Ammon's horn (tissue), 1 donor: ENCODE measurements at places on chromosomes 7 and 10.

DNA sequence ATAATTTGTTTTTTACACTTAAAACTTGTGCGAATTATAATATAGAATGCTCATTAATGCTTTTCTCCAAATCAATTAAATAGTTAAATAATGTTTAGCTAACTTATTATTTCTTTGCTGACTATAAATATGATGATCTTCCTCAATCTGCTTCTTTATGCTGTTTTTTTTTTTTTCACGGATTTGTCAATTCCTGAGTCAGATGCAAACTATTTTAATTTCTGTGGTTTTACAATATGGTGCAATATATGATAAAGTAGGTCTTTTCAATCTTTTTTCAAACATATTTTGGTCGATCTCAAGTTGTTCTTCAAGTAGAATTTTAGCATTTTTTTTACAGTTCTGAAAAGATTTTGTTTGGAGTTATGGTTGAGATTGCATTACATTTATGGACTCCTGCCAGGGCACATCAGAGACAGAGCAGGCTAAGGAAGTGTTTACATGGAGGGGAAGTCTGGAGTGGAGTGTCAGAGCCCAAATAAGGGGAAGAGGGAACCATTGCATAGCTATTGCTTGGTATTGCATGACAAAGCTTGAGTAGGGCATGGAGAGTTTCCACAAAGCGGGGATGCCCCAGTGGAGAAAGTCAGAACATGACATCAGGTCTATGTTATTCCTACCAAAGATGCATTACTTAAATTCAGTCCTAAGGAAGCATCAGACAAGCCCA lies 204.4 kb downstream of the OTUD1 start:
- peak; percentile 44 for DNase-seq

DNA sequence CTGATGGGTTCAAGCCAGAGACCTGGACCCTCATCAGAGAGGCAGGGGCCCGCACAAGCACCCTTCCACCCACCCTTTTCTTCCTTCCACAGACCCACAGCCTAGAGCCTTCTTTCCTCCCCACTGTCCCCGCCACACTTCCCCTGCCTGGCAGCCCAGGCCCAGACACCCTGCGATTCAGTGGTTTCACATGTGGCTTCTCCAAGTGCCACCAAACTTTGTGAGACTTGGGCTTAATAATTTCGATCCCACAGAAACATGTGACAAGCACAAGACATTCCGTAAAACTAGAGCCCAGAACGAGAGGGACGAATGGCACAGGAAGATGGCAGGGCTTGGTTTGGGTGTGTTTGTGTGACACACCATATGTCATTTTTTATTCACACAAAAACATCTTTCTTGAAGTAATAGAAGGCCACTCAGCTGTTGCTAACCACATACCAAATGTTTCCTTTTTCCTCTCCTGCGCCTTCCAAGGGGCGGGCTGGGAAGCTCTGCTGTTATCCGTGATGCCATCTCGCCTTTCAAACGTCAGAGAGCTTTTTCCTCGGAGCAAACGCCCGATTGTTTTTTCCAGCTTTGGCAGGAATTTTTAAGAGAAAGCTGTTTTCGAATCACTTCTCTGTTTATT lies 162.9 kb downstream of the GRK5 start:
- peak; percentile 18 for DNase-seq

GRCh38 chr7:32147546-32148268 lies 77.5 kb upstream of the PDE1C start:
- no peak for DNase-seq

GRCh38 chr7:44767134-44767911 lies 18.7 kb downstream of the ZMIZ2 start:
- DNase-seq: peak; percentile 65

GRCh38 chr10:69810675-69811397 lies 9.1 kb downstream of the COL13A1 start:
- DNase-seq: no peak

GRCh38 chr7:156680281-156680680 lies 39.7 kb downstream of the RNF32 start:
- no peak for DNase-seq

DNA sequence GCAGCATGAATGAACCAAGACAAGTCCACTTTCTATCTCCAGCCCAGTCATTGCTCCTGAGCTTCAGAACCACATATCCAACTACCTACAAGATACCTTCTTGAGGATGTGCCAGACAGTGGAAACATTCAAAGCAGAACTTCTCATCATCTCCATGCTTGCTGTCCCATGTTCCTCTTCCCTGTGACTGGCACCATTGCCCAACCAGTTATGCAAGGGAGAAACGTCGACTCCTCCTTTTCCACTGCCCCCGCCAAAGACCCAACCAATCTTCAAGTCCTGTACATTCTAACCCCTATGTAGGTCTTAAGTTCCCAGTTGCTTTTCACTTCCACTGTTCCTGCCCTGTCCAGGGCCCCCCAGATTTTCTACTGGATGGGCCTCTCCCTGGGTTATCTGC lies 225.7 kb downstream of the RPS24 start:
- DNase-seq: no peak

GRCh38 chr7:112876877-112877276 lies 86.7 kb upstream of the TMEM168 start:
- DNase-seq: no peak

GRCh38 chr10:623014-623413 lies 66.5 kb downstream of the DIP2C start:
- peak; percentile 70 for DNase-seq

- no peak for DNase-seq
Measured at GRCh38 chr7:99167072-99167471, 23.2 kb upstream of the SMURF1 start.

GRCh38 chr10:119541459-119542356 lies 811 bp downstream of the RGS10 start:
- no peak for DNase-seq

DNA sequence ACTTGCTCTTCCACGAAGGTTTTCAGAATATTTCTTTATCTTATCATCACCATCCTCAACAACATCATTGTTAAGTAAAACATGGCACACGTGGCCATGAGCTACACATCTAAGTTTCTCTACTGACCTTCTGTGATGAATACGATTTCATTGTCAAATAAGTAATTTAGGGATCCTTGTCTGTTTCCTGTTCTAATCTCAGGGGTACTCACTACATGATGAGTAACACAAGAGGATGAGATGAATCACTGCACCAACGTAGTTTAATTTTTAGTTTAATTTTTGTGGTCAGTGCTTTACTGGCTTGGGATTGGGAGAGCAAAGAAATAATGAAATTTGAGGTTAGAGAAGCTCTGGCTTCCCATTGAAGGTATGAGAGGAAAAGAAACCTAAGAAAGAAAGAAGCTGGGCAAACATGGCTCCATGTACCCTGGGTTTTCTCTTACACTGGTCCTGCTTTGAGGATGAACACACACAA lies 461.9 kb upstream of the KLF6 start:
- DNase-seq: no peak

DNA sequence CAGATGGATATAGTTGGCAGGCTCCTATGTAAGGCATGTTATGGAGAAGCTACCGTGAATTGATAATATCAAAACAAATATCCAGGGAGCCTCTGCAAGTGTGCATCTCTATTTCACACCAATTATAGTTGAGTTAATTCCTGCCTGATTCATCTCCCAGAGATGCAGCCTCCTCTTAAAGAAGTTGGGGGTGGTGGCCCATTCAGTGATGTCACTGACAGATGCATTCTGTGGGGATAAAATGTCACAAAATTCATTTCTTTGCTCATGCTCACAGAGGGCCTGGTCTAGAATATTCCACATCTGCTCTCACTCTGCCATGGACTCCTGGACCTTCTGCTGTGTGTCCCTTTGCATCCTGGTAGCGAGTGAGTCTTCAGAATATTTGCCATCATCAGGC lies 189.1 kb upstream of the PRSS1 start:
- DNase-seq: no peak

GRCh38 chr7:105776068-105776790 lies 100.2 kb downstream of the ATXN7L1 start:
- DNase-seq: no peak

GRCh38 chr7:115299397-115300037 lies 377.6 kb downstream of the MDFIC start:
- DNase-seq: no peak

DNA sequence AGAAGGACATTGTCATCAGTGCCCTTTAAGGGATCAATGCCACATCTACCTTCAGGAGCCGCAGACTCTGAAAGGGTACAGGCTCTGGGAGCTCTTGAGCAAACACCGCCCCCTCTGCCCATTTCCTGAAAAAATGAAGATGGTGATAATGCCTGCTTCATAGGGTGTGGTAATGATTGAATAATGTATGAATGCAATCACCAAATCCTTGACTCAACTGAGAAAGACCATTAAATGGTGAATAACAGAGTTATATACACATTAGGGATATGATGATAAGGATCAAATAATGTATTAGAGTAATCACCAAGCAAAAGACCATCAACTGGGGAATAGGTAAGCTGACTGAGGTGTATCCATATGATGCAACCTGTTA lies 1.5 kb downstream of the FAM170B start:
- DNase-seq: no peak

GRCh38 chr7:128351296-128352152 lies 7.8 kb upstream of the RBM28 start:
- no peak for DNase-seq

GRCh38 chr7:90384433-90384832 lies 18.8 kb upstream of the CLDN12 start:
- no peak for DNase-seq

DNA sequence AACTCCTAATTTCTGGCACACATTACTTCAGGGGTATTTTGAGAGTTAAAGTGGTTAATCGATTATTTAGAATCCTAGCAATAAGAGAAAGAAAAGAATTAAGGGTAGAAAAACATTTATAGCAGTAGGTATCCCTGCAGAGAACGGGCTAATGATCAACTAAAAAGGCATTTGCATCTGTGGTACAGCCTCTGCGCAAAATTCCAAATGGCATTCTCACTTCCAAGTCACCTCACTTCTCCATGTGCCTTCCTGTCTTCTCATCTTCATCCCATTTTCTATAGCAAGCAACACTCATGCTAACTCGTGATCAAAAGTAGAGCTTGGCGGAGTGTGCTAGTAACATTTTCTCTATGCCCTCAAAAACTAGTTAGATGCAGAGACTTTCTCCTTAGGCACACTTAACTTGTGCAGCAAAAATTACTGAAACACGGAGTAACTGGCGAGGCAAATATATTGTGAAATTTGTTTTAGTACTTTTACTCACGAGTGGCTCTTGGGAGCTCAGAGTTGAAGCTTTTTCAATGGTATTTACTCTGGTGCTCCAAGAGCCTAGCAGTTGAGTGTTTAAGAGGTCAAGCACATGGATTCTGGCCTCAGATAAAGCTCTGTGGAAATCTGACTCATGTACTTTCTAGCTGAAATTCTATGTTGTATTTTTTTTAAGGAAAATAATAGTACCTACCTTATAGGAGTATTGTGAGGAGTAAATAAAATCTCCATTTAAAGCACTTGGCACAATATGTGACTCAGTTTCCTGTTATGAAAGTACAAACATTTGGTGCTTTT lies 65.1 kb downstream of the MET start:
- DNase-seq: no peak

- no peak for DNase-seq
Measured at GRCh38 chr10:132535065-132535651, 2.4 kb upstream of the INPP5A start.

- no peak for DNase-seq
Measured at GRCh38 chr10:7956508-7956907, 98.0 kb upstream of the GATA3 start.

GRCh38 chr10:22437620-22438588 lies 92.6 kb downstream of the SPAG6 start:
- peak; percentile 47 for DNase-seq

GRCh38 chr10:16947069-16947468 lies 129.8 kb upstream of the RSU1 start:
- DNase-seq: no peak

DNA sequence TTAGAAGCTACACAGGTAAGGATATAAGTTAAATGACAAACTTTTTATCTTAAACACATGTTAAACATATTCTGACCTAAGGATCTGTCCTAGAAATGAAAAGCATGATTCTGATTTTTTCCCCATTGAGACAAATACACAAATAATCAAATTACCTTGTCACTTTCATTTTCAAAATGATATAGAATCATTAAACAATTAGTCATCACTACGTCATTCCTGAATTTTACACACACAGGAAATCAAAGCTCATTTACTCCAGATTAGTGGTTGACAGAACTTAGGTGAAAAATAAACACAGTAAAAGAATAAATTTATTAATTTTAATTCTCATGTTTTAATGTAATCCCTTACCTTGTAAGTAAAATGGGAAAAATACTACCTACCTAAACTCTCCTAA lies 89.0 kb downstream of the AASS start:
- no peak for DNase-seq

DNA sequence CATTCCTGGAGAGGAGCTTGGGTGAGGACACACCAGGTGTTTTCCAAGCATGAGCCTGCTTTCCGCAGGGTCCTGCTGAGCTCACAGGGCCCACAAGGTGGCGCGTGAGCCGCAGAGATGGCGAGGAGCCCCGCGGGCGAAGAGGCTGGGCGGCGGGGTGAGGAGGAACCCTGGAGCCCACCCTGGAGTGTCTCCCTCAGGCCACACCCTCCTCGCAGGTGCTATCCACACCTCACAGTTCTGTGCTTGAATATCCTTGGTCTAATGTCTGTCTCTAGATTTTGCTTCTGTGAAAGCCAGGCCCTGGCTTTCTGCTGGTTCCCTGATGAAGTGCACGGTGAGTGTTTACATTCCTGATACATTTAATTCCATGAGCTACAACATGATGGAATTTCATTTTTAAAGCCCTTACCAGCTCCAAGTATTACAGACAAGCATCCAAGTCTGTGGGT lies 433.6 kb downstream of the ACTR3B start:
- DNase-seq: peak; percentile 40

- no peak for DNase-seq
Measured at GRCh38 chr7:79610748-79611304, 157.4 kb upstream of the MAGI2 start.

DNA sequence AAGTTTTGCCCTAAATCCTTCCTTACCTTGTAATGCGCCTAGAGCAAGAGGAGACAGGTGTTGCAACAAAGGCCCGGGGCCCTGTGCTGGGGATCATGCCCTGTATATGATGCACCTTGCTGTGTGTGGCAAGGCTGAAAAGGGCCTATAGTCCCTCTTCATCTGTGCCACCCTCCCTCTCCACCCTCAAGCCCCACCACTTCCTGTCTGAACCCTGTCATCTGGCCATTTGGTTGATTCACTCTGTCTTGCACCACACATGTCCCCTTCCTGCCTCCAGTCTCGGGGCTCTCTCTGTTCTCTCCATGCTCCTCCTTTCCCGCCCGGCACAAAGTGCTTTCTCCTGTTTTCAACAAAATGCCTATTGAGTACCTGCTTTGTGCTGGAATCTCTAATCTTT lies 11.5 kb upstream of the MALSU1 start:
- DNase-seq: no peak

- no peak for DNase-seq
Measured at GRCh38 chr7:91630581-91631380, 249.7 kb downstream of the MTERF1 start.

DNA sequence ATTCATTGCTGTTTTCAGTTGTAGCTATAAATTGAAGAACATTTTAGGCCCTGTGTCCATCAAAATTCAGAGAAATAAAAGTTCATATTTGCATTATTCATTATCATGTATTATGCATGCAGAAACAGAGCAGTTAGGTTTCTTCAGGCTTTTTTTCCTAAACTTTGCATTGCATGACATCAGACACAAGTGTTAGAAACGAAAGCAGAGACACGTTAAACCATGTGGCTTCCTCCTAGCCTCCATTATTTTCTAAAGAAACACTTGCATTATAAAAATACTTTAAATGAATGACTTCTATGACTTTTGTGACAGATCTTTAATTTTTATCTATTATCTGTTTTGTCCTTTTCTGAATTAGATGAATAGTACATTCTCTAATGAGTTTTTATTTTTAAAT lies 8.8 kb upstream of the EBLN1 start:
- DNase-seq: no peak

- no peak for DNase-seq
Measured at GRCh38 chr10:120270906-120271305, 186.1 kb upstream of the PLPP4 start.
